ENCODE measurements at places on chromosomes 4 and X.

GRCh38 chr4:70601422-70602039 lies 9.5 kb downstream of the AMBN start:
- no peak overlapping the region for H3K27ac ChIP-seq
- H3K4me3 ChIP-seq: no peak overlapping the region
- peak; percentile 85 for DNase-seq
- no peaks in the 10 kb centered on the region for H3K36me3 ChIP-seq
- H3K4me1 ChIP-seq: no peaks in the 10 kb centered on the region

DNA sequence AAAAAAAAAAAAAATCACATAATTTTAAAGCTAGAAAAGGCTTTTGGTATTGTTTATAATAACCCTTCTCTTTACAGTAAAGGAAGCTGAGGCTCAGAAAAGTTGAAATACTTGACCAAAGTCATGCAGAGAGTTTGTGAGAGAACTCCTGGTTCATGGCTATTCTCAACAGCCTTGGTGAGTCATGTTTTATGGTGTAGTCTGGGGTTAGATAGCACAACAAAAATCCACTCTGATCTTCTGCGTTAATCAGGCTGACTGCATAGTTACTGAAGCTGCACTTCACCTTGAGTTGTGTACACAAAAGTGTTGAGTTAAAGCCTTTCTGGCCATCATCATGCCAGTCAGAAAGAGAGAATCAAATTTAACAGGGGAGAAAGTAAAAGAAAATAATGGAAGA lies 19.3 kb upstream of the SFRP2 start:
- no peak for DNase-seq
- H3K36me3 ChIP-seq: peaks cover 5% of the 10 kb centered on the region
- peaks cover 3% of the 10 kb centered on the region for H3K4me1 ChIP-seq
- H3K4me3 ChIP-seq: no peak overlapping the region

- H3K27me3 ChIP-seq: no peaks in the 10 kb centered on the region
- DNase-seq: no peak
- no peak overlapping the region for H3K27ac ChIP-seq
- H3K4me1 ChIP-seq: no peaks in the 10 kb centered on the region
- H3K36me3 ChIP-seq: no peaks in the 10 kb centered on the region
- H3K4me3 ChIP-seq: no peak overlapping the region
These were observed 78.1 kb upstream of the ADGRA3 start for GRCh38 chr4:22593933-22594332.

GRCh38 chr4:7652451-7652881 lies 217.7 kb upstream of the PSAPL1 start:
- H3K27me3 ChIP-seq: no peaks in the 10 kb centered on the region
- DNase-seq: no peak
- H3K27ac ChIP-seq: no peak overlapping the region
- H3K4me3 ChIP-seq: no peak overlapping the region
- no peaks in the 10 kb centered on the region for H3K36me3 ChIP-seq

GRCh38 chr4:44146516-44146915 lies 302.1 kb downstream of the KCTD8 start:
- no peaks in the 10 kb centered on the region for H3K4me1 ChIP-seq
- H3K4me3 ChIP-seq: no peak overlapping the region
- no peak for DNase-seq

- peaks cover 33% of the 10 kb centered on the region for H3K36me3 ChIP-seq
- peak overlapping the region; percentile 92 for H3K4me3 ChIP-seq
- H3K27ac ChIP-seq: peak overlapping the region; percentile 99
- no peaks in the 10 kb centered on the region for H3K27me3 ChIP-seq
These were observed 2.0 kb upstream of the DDX3X start for GRCh38 chrX:41332005-41332404.

DNA sequence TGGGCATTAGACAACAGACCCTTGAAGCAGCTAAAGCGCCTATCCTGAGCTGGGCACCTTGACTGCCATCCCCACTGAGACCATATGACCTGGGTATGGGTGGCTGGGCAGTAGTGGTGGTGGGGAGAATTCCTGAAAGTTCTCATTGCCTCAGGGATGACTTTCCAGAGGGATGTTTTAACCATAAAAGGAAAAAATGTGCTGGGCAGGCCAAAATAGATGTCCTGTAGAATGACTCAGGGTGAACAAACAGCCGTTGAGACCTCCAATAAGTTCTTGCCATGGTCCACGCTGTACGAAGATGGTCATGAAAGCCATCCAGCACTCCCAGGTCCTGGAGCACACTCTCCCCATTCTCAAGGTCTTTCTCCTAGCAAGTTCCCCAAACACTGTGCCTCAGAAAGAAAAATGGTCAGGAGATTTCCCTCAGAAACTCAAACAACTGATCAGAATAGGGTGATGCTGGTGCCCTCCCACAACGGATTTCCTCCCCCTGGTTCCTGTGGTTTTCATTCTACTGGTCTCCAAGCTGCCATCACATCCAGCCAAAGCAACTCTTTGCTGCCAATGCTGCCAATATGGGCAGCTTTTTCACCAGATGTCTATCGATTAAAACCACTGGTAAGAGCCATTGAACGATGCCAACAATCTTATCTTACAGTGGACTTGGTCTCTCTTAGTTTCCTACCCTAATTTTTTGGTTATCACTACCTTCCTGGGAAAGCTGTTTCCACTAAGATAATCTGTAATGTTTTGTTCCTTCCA lies 11.2 kb downstream of the CDKN2AIP start:
- no peak overlapping the region for H3K27ac ChIP-seq
- no peak for DNase-seq
- H3K36me3 ChIP-seq: peaks cover 2% of the 10 kb centered on the region
- H3K27me3 ChIP-seq: no peaks in the 10 kb centered on the region
- no peak overlapping the region for H3K4me3 ChIP-seq

DNA sequence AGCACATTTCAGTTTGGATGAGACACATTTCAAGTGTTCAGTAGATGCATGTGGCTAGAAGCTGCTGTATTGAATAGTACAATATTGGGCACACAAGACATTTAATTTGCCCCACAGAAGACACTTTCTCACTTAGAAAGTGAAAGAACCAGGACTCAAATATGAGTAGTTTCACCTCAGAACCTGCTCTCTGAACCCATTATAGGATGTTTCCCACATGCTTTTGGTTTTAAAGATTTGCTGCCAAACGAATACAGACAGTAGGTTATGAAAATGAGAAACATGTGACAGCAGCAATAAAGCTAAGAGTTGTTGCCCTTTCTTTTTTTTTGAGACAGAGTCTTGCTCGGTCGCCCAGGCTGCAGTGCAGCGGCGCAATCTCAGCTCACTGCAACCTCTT lies 32.3 kb downstream of the C4orf54 start:
- no peak overlapping the region for H3K4me3 ChIP-seq
- no peaks in the 10 kb centered on the region for H3K36me3 ChIP-seq
- no peaks in the 10 kb centered on the region for H3K4me1 ChIP-seq
- no peak for DNase-seq
- no peaks in the 10 kb centered on the region for H3K27me3 ChIP-seq

- H3K4me3 ChIP-seq: no peak overlapping the region
- no peak for DNase-seq
- H3K4me1 ChIP-seq: 0 out of 2 replicates have a peak, but pooled peaks cover 3% of the 10 kb centered on the region
- no peak overlapping the region for H3K27ac ChIP-seq
These were observed 44.9 kb downstream of the CCNG2 start for GRCh38 chr4:77201857-77202256.

GRCh38 chr4:37685161-37685822 lies 884 bp downstream of the RELL1 start:
- DNase-seq: no peak
- H3K27ac ChIP-seq: no peak overlapping the region
- H3K4me1 ChIP-seq: no peaks in the 10 kb centered on the region
